LoVo (cell line): ENCODE measurements at places on chromosomes 5 and 9.

DNA sequence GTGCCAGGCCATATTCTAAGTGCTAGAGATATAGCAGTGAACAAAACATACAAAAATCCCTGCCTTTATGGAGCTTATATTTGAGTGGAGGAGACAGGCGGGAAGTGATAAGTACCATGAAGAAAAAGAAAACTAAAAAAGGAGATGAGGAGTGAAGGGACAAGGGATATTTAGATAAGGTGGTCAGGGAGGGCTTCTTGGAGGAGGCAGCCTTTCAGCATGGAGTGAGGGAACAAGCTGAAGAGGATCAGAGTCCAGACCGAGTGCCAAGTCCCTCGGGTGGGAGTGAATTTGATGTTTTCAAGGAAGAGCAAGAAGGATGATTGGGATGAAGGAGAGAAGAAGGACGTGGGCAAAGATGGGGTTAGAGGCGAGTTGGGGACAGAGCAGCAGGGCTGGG lies 190.5 kb downstream of the FSTL4 start:
- DNase-seq: no peak

DNA sequence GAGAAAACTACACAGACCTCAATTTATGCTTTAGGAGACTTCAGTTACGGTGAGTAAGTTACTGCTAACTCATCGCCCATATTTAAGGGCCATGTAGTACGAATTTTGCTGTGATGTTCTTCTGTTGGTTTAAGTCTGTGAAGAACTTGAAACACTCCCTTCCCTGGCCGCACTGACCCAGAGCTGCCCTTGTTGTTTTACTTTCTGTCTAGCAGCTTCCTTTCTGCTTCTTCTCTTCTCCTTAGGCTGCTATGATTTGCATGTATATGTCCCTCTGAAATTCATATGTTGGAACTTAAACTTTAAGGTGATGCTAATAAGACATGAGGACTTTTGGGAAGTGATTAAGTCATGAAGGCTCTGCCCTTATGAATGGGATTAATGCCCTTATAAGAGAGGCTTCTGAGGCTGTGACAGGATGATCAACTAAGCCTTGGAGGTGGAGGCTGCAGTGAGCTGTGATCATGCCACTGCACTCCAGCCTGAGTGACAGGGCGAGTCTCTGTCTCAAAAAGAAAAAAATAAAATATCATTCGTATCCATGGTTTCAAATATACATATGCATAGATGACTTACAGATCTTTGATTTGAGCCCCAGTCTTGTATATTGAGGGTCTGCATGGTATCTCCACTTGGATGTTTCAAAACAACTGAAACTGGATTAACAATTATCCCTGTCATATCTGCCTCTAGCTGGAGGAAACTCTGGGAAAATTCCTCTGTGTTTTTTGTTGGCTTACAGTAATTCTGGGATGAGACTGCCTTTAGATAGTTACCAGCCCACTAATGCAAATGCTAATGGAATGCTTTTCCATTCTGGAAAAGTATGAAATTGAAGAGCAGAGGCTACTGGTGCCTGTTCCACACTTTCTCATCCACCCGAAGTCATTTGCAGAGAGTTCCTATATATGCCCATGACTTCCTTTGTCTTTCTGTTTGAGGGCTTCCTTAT lies 263.4 kb upstream of the ACTBL2 start:
- DNase-seq: no peak

DNA sequence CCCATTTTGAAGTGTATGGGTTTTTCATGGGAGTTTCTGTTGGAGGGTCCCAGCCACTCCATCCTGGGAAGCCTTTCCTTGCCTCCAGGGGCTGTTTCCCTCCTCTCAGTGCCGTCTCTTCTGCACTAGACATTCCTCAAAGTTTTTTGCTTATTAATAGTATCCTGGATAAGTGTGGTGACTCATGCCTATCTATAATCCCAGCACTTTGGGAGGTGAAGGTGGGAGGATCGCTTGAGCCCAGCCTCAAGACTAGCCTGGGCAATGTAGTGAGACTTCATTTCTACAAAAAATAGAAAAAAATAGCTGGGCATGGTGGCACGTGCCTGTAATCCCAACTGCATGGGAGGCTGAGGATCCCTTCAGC lies 43.1 kb downstream of the RALGPS1 start:
- peak; percentile 24 for DNase-seq

DNA sequence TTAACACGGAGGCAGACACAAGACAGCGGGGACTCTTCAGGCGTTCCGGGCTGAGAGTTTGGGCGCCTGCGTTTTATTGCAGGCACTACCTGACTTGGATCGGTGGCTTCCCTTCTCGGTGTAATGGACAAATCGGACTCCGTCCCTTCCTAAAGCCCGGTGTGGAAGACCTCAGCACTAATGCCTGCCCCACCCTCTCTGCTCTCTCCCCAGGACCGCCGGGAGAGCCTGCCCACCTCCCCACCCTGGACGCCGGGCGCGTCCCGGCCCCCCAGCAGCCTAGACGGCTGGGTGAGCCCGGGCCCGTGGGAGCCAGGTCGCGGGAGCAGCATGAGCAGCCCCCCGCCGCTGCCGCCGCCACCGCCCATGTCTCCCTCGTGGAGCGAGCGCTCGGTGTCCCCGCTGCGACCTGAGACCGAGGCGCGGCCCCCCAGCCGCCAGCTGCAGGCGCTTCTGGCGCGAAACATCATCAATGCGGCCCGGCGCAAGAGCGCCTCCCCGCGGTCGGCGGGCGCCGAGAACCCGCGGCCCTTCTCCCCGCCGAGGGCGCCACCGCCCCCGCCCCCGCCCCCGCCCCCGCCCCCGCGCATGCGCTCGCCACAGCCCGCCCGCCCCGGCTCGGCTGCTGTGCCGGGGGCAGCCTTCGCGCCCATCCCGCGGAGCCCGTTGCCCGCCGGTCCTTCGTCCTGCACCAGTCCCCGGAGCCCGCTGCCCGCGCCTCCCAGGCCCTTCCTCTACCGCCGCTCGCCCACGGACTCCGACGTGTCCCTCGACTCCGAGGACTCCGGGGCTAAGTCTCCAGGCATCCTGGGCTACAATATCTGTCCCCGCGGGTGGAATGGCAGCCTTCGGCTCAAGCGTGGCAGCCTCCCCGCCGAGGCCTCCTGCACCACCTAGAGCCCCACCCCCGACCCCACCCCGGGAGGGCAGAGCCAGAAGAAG lies 4.6 kb upstream of the MYOZ3 start:
- peak; percentile 80 for DNase-seq

GRCh38 chr9:27037499-27037898 lies 32.0 kb upstream of the LRRC19 start:
- no peak for DNase-seq

- DNase-seq: no peak
Observed at GRCh38 chr9:76438841-76439588, 20.0 kb upstream of the GCNT1 start.

DNA sequence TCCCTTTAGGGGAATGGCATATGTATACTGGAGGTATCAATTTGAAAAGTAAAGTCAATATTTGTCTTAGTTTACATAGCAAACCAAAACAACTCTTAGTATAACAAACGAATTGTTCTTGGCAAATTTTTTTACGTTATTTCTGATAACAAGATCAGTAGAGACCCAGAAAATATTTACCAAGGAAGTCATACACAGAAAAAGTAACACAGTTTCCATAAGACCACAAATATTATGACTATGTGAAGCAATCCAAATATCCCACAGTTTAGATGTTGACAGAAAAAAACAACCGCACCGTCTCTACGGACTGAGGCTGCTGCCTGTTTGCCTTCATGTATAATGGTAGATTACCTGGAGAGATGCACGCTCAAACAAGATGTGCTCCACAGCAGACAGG lies 46.5 kb upstream of the DAPK1 start:
- DNase-seq: no peak

DNA sequence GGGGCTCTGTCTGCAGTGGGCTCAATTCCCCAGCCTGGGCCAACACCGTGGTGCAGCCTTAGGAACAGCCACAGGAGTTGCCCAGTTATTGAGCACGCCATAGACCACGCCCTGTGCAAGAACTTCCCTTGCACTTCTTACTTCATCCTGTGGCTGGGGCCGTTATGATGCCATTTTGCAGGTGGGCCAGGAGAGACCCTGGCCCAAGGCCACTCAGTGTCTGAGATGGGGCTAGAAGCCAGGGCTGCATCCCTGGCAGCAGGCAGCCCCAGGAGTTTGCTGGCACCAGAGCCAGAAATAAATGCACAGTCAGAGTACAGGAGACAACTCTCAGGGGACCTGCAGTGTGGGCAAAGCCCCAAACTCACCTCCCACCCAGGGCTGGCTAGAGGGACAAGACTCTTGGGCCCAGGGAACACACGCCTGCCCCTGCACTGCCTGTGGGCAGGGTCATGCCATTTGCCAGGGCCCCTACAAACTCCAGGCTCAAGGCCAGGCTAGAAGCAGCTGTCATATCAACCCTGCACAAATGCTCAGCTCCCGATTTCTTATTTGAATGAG lies 6.7 kb downstream of the CORO2A start:
- DNase-seq: no peak

DNA sequence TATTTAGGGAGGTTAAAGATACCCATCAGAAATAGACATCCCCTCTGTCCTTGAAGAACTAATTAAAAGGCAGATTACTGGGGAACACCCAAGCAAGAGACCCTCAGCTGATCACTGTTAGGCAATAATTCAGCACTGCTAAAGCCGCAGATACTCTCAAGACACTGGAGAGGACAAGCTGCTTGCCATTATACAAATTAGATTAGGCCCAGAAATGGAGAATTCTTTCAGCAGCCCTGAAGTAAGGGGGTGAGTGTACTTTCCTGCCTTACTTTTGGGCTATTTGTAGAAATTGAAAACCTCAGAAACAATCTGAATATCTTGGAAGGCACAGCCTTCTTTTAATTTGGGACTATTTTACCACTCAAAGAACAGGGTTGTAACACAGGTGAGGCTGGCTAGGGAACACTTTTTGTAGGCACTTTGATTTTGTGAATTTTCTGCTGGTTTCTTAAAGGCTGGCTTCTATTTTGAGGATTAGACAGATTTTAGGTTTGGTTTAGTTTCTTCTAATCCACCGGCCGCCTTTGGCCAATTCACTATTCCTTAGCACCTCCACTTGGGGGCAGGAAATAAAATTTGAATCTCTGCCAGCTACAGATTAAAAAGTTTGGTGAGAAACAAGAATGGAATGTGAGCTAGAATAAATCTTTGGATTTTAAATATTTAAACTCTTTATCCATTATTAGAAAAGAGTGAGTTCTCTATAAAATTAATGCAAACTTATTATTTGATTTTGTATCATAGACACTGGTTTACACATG lies 106.0 kb downstream of the SMARCA2 start:
- no peak for DNase-seq

- DNase-seq: no peak
Observed at GRCh38 chr9:137307255-137308056, 5.4 kb upstream of the NRARP start.

GRCh38 chr9:34526026-34526425 lies 3.2 kb upstream of the ENHO start:
- DNase-seq: no peak

DNA sequence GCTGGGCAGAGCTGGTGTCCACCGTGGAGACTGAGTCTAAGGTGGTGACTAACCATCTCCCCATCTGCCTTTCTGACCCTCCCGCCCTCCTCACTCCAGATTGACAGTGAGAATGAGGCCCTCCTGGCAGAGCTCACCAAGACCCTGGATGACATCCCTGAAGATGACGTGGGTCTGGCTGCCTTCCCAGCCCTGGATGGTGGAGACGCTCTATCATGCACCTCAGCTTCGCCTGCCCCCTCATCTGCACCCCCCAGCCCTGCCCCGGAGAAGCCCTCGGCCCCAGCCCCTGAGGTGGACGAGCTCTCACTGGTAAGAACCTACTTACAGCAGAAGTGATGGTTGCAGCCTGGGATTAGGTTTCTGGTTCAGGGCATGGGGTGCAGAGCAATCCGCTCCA lies 96.5 kb downstream of the PPARGC1B start:
- DNase-seq: no peak

- no peak for DNase-seq
Observed at GRCh38 chr9:36698984-36699383, 126.3 kb downstream of the MELK start.

DNA sequence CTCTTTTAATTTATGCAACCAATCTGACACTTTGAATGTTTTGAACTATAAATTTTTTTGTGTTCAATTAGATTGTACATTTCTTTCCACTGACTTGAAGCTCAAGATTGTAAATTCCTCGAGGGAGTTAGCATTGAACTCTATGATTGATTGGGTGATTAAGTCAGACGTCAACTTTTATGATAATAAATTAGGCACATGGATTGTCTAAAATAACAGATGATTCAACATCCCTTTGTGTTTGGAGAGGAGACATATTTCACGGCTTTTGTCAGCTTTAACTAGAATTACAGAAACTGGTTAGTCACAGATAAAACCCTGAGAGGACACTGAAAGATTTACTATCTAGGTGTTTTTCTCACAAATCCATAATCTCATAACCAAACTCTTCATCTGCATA lies 32.7 kb upstream of the TXNDC8 start:
- DNase-seq: no peak

GRCh38 chr5:178797546-178798440 lies 62.0 kb upstream of the ZNF354B start:
- no peak for DNase-seq

GRCh38 chr5:158599157-158599556 lies 500.6 kb downstream of the EBF1 start:
- no peak for DNase-seq

DNA sequence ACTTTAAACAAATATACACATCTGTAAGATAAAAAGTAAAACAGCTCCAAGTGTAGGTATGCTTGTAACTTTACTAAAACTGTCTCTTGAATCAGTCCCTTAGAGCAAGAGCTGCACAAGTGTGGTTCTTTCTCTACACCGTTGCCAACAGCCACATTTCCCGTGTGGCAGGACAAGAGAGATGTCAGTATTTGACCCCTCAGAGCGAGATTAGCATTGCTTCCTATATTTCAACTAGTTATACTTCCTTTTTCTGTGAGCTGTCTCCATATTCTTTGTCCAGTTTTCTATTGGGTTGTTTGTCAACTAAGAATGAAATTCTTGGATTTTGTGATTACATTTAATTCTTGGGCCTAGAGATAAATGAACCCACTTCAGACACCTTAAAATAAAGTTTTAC lies 8.0 kb downstream of the PLIN2 start:
- no peak for DNase-seq

DNA sequence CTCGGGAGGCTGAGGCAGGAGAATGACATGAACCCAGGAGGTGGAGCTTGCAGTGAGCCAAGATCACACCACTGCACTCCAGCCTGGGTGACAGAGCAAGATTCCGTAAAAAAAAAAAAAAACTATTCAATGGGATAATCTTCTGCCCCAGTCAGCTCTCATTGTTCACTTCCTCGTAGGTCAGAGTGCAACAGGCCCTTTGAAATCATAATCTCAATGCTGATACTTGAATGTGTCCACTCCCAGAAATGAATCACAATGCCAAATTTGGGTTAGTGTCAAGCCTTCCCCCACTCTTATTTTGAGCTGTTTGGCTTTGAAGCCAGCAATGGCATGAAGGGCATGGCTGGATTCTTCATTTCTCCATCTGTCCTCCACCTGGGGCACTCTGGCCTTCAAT lies 610.3 kb upstream of the KLF4 start:
- DNase-seq: peak; percentile 81

DNA sequence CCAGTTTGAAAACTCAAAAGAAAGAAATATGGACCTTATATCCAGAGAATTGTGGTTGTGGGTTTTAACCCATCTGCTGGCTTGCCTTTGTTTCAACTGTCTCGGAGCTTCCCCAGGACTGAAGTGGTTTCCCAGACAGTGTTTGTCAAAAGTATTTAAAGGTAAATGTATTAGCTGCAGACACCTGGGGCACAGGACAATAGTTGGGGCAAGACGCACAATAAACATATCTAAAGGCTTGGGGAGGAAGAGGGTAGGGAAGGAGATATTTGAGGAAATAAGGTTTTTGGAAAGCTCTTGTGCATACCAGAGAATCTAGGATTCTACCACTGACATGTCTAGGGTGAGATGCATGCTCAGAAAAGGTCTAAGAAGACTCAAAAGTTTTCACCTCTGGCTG lies 99.0 kb downstream of the ADAMTS2 start:
- DNase-seq: no peak

GRCh38 chr9:37198039-37198729 lies 77.8 kb downstream of the ZCCHC7 start:
- DNase-seq: no peak
